ENCODE measurements at places on chromosomes 1 and 21.

DNA sequence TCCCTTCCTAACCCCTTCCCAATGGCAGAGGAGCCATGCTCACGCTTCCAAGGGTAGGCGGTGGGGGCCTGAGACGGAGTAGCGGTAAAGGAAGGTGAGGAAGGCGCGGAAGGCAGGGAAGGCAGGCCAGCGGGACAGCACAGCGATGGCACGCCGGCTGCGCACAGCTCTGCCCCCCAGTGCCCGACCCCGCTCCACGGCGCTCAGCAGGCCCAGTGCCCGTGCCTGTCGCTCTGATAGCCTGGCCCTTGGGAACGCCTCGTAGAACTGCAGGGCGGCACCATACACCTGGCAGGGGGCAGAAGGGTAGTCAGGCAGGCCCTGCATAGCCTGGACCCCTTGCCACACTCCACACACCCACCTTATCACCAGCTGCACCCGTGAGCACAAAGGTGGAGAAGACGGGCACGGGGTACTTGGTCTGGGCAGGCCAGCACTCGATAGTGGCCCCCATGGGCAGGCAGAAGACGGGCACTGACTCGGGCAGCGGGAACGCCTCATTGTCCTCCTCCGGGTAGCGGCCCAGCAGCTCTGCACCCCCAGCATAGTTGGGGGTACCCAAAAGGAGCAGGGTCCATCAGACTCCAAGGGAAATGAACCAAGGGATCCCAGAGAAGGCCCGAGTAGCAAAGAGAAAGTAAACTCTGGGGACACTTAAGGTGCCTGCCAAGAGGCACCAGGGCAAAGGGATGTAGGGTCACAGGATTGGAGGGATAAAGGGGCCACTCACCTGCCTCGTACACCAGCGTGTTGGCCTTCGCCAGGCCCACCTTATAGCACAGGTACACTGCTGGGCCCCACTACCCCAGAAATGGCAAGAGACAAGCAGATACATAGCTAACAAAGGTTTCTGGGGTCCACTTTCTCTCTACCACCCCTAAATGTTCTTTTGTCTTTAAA is 4.4 kb downstream of the DENND4B start:
- no peak for DNase-seq

- DNase-seq = peak; percentile 40
Measured at GRCh38 chr21:30337276-30337744, at the start of gene KRTAP27-1. Gene KRTAP27-1 (minus strand): TSS chr21:30337694. CDS start chr21:30337668, 26 bp downstream.

DNA sequence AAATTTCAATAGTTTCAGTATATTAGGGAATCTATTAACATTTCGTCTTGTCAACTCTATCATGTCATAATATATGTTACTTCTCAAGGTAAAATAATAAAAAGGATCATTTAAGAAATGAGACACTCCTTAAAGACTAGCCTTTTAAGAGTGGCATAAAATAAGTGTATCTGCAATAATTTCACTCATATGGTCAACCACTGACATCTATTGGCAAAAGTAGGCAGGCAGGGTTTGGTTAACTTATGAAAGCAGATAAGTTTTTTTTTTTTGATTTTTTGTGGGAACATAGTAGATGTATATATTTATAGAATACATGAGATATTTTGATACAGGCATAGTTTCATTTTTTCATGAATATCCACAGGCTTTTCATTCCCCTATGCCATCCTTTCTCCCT is 5.5 kb upstream of the RGS21 start:
- peak; percentile 4 for DNase-seq

GRCh38 chr1:242162140-242162539 is 163.2 kb upstream of the MAP1LC3C start:
- no peak for DNase-seq

GRCh38 chr1:166064313-166064926 is 102.4 kb downstream of the FAM78B start:
- DNase-seq = no peak

- DNase-seq = no peak
Measured at GRCh38 chr1:211653293-211653692, 22.1 kb downstream of the NEK2 start.

DNA sequence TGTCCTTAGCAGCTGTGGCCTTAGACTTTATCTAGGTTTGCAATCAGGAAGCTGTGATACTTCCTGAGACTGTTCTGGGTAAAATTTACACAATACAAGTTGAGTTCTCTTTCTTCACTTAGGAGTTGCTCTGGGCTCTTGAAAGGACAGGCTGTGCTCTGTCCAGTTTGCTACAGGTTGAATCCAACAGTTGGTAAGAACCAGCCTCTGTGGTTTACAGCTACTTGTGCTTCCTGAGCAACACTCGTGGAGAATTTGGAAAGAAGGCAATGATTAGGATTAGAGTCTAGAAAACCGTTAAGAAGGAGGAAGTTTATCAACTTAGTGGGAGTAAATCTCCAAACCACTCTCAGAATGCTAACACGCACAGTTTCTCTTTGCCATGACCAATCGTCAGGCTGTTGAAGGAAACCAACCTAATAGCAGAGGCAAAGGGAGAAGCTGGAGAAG is 26.8 kb downstream of the GFI1 start:
- DNase-seq = no peak

- no peak for DNase-seq
Measured at GRCh38 chr1:186235696-186236095, 139.4 kb downstream of the TPR start.

DNA sequence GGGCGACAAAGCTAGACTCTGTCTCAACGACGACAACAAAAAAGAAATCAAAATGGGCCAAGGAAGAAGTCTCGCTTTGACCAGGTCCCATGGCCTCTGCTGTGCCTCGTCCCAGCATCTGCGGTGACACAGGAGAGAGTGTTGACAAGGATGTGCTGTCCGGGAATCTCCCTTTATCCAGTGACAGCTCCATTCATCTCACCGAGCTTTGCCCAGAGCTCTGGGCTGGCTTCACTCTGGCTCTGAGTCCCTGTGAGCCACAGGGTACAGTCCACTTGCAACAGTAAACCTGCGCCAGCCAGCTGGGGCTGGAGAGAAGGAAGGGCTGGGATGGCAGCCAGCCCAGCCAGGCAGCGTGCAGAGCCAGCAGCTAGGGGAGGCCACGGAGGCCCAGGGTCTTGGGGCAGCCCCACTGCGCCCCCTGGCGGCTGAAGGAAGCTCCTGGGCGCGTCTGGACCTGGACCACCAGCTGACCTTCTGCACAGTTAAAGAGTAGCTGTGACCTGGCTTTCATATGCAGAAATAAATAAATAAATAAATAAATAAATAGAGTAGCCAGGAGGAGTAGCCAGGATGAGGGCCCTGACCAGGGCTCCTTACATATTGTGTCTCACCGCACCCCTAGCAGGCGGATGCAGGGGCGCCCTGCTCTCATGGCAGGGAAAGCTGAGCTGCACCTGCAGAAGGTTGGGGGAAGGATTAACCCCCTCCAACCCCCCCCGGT is 29.7 kb downstream of the ENO1 start:
- DNase-seq = peak; percentile 93

GRCh38 chr1:50667710-50668356 is 244.6 kb upstream of the DMRTA2 start:
- DNase-seq = no peak

DNA sequence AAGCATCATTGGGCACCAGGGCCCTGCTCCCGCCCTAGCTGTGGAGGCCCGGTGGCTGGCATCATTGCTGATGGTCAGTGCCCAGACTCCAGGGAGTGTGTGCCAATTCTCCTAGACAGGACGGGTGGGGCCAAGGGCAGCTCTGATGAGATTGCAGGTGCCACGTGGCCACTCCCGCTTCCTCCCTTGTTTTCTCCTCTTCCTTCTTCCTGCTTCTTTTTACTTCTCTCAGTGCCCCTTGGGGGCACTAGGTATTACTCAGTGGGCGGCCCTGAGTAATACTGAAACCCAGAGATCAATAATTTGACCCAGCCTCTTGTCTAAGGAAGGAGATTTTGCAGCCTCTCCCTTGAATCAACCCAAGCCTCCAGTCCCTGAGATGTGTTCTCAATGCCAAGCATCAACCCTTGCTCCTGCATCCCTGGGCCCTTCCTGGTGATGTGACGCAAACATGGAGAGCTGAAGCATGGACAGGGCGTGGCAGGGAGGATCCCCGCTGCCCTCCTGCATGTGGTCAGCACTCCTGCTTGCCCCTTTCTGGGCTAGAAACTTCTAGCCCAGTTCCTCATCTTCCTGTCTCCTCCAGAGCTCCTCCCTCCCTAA is 32.4 kb downstream of the CDK18 start:
- DNase-seq = peak; percentile 95

DNA sequence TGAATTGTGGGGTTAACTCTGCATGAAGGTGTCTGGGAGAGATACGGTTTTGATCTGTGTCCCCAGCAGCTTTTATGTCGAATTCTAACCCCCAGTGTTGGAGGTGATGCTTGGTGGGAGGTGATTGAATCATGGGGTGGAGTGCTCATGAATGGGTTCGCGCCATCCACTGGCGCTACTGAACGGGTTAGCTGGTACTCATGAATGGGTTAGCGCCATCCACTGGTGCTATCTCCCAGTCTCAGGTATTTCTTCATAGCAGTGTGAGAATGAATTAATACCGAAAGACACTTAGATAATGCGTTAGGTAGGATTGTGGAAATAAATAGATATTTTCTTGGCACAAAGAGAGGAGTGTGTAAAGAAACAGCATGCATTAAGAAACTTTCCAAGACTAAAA is 32.9 kb upstream of the CLDN8 start:
- no peak for DNase-seq

DNA sequence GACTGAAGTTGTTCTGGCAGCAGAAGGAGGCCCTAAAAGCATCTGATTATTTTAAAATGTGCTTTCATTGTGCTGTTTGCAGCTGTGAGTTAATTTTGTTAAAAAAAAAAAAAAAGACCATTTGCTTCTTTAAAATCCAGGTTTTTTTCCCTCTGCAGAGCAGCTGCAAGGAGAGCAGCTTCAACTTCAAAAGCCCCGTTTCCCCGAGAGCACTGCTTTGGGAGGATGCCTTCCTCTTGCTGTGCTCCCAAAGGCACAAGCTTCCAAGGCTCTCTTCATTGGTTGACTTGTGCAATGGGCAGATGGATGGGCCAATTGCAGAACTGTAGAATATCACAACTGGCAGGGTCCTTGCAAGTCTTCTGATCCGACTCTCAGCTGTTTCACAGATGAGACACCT is 459.2 kb upstream of the PKN2 start:
- DNase-seq = no peak

- no peak for DNase-seq
Measured at GRCh38 chr1:115647919-115648650, 6.3 kb downstream of the VANGL1 start.

GRCh38 chr1:45026446-45026845 is 14.4 kb downstream of the UROD start:
- DNase-seq = no peak

DNA sequence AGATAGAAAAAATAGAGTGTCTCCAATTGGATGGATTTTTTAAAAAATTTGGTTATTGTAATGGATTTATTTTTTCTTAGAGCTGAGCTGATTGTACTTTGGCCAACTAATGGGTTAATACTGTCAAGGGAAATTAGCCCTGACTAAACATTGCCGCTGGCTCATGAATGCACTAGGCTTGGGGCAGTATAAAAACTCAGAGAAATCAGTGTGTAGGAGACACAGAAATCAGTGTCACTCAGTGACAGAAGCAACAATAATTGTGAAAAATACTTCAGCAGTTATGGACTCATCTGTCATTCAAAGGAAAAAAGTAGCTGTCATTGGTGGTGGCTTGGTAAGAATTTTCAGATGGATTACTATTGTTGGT is at the start of gene KMO:
KMO (plus strand) TSS at position 217 of the 370 bp plus-strand sequence; CDS start at position 284, 67 bp downstream.
- DNase-seq = no peak

DNA sequence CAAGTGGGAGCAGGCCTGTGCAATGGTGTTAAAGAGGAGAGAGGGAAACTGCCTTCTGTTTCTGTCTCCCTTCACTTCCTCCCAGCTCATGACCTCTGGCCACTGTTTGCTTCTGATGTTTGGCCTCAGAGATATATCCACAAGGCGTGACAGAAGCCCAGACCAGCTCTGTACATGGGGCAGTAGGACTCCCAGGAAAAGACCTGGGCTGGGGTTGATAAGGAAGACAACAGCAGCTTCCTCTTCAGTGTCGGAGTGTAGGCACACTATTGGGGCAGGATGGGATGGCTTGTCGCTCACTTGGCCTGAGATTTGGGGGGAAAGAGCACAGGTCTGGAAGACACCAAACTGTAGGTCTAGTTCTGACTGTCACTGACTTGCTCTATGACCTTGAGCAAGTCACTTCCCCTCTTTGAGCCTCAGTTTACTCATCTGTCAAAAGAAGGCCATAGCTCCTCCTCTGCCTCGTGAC is 67.8 kb upstream of the KLHDC7A start:
- no peak for DNase-seq

DNA sequence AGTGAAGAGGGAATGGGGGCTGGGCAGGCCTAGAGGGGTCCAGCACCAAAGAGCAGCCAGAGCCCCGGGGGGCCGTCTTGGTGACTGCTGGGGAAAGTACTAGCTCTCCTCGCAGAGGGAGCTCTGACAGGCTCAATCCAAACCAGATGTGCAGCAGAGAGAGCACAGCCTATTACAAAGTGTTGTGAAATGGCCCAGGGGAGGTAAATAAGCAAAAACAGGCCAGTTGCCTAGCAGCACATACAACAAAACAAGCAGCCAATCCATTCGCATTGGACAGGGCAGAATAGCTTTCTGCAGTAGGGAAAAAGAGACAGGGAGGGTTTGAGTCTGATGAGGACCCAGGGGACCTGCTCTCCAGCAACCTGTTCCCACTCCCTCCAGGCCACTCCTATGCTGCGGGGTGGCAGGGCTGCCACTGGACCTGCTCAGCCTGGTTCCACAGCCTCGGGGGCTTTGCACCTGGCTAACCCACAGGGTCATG is 239.6 kb upstream of the FGGY start:
- no peak for DNase-seq

GRCh38 chr1:152109998-152110294 is 5.3 kb downstream of the TCHH start:
- no peak for DNase-seq

DNA sequence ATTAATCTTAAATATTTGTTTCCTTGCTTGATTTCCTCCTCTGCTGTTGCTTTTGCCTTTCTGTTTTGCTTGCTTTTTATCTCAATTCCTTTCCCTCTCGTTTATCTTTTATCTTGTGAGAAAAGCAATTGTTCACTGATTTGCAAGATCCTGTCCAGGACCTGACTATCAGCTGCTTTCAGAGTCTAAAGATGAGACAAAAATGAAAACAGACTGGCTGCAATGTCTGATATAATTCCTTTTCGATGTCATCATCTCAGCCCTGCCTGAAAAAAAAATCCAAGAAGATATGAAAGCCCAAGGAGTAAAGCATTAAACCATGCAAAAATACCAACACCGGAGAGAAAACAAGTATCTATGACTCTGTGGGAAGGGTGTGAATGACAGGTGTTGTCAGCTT is 225.5 kb downstream of the PATJ start:
- no peak for DNase-seq

Data from cerebellar cortex (tissue), 1 donor.